Right renal cortex interstitium (tissue), 3 donors: ENCODE measurements at places on chromosomes 5 and 9. TPM values are rescaled to one million over a fixed set of nuclear protein-coding genes. Genes with fewer than 3 reads are reported as not detected.

GRCh38 chr5:79107020-79107796, 4.4 kb upstream of the BHMT start:
- DNase-seq, result no peak

GRCh38 chr9:110942522-110942921, 95.7 kb downstream of the LPAR1 start:
- no peak for DNase-seq

- no peak for DNase-seq
Observed at GRCh38 chr5:776862-777711, 7.4 kb downstream of the ZDHHC11B start.

DNA sequence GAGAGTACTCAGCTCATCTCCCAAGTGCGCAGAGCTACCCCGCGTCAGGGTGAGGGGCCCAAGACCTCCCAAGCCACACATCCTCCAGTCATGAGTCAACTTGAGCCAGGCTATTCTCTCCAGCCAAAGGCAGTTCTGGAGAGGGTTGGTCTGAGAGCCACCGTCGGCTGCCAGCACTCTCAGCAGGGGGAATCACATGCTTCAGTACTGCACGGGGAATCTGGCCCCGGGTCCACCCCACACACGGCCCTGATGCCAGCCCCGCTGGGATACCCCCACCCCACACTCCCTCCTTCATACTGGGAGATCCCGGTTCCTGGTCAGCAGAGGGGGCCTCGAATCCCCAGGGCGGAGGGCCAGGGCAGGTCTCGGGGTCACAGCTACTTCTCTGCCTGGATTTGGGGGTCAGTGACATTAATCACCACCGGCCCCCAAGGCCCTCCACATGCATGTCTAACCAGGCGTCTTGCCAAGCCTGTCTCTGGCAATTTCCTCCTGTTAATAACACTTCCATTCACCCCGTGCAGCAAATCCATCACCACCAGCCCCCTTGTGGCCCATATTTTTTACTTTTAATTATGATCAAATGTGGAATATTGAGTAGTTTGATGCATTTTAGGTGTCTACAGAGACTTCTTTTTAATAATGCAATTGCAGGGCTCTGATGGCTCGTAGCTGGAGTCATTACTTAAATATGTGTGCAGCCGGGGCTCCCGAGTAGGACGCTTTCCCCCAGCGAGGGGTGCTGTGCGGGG, 102.9 kb upstream of the PPP1R26 start:
- no peak for DNase-seq

- no peak for DNase-seq
Observed at GRCh38 chr9:110048976-110049698, 158.8 kb downstream of the C9orf152 start.

Gene NMUR2
- polyA plus RNA-seq, result 0.13 TPM

DNA sequence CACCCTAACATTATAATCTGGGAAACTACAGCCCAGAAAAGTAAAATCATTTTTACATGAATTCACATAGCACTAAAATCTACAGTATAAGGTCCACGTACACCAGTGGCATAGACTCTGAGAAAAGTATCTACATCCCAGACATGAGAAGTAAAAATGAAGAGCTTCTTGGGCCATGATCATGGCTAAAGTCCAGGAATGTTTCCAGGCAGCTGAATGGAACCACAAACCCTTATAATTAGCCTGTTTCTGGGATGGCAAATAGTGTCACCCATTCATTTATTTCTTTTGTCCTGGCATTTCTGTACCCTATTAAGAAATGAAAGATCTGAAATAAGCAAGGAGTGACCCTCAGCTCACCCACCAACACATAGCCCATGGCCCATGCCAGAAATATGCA, 217.9 kb downstream of the SPOCK1 start:
- DNase-seq, result no peak

DNA sequence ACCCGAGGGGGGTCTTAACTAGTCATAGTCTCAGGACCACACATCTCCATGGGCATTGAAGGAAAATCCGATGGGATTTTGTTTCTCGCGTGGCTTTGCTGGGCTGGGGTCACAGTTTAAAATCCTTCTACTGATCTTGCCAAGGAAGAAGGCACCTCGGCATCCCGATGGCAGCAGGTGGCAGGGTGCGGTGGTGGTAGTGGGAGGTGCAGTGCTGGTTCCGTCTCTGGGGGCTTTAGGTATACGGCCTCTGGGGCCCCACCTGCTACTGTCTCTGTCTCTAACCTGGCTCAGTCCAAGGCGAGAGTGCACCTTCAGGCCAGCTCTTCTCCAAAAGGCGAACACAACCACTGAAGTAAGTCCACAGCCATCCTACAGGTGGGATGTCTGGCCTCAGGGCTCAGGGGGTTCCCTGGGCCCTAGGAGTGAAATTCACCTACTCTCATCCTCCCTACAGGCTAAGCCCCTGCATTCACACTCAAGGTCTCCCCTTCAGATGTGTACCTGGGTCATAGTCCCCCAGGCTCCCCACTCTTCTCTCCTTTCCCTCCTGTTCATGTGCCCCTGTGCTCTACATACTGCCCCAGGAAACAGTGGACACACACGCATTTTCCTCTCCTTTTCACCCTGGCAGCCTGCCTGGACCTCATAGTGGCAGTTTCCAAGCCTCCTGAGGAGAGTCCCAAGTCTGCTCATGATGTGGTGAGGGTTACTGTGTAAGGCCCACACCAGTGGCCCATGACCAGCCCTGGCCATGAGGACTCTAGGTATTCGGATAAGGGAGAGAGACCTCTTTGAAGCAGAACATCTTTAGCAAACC, 736 bp upstream of the FCN2 start:
- DNase-seq, result no peak

- no peak for DNase-seq
Observed at GRCh38 chr5:107331882-107332281, 338.9 kb downstream of the EFNA5 start.

Gene PTRH1
- polyA plus RNA-seq, result 9.6 TPM

- no peak for DNase-seq
Observed at GRCh38 chr5:141767671-141768070, 85.6 kb upstream of the ARAP3 start.

Gene CCDC187
- polyA plus RNA-seq, result 1.7 TPM

- no peak for DNase-seq
Observed at GRCh38 chr5:152218694-152219093, 186.4 kb downstream of the NMUR2 start.

DNA sequence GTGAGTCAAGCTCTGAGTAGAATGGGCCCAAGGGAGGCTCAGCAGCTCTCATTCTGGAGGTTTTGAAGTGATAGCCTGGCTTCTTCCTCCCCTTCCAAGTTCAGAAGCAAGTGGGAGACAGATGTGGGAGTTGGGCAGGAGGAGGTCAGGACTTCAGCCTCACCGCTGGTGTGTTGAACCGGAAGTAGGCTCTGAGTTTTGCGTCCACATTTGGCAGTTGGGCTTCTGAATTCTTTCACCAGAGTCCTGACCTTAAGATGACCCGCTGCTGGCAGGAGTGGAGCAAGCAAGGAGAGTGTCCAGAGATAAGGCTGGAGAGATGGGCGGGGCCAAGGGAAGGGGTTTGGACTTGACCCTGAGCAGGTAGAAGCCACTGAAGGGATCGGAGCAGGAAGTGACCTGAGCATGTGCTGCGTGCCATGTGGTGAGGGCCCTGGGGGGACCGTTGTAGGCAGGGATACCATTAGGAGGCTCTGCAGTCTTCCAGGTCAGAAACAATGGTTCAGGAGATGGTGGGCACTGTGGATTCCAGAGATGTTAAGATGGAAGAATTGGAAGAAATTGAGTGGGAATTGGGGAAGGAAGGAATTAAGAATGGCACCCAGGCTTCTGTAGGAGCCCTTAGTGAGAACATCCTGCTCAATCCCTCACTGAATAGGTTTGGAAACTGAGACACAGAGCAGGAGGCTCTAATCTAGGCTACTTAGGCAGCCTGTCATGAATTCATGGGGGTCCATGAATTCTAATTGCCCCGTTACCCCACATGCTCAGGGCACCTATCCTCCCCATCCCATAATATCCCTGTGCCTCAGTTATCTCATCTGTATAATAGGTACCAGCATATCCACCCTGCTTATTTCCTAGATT, 25.9 kb downstream of the GALNT12 start:
- no peak for DNase-seq

- no peak for DNase-seq
Observed at GRCh38 chr5:175920231-175920811, 47.8 kb downstream of the THOC3 start.

DNA sequence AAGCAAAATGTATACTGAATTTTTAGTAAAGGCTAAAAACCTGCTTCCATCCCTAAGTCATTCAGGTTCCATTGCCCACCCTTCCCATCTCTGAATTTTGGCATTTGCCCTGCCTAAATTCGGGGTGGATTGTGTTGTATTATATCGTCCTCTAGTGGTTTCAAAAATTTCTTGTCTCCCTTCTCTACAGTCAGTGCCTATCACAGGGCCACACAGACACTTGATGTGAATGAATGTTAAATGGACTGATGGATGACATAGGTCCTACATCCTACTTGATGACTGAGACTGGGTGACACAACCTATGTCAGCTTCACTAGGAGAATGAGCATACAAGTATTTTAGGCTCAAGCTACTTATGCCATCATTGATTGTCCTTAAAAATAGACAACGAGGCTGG, 45.6 kb upstream of the SLC30A5 start:
- no peak for DNase-seq

GRCh38 chr9:127423476-127423933, 677 bp upstream of the ZNF79 start:
- DNase-seq, result no peak

- DNase-seq, result no peak
Observed at GRCh38 chr5:73301208-73301901, 128.4 kb downstream of the TMEM174 start.
